Stimulated activated CD8-positive, alpha-beta memory T cell treated with anti-CD3 and anti-CD28 coated beads, Interleukin-15, amount 100 ng/mL, for 1 hour (primary cell): ENCODE measurements at places on chromosomes 13 and 19.

DNA sequence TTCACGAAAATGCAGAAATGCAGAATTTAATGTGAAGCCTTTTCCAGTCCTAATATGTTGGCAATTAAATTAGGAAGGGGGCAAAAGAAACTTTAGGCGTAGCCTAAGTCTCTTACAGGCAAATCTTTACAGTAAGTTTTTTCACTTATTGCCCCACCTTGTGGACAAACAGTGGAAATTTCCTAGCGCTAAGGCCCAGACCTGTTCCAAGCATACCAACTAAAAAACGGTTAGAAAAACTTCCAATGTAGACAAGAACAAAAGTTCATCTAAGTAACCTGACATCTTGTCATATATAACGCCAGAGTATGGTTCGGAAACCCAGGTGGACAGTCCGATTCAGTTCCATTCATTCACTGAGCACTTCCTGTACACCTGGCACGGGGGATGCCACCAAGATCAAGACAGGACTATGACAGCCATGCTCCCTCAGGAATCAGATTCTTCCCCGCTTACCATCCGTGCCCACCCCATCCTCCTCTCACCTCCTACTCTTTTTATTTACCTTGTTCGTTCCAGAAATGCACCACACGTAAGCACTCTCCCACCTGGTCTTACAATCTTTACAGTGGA lies 4.9 kb downstream of the ZAR1L start:
- no peak for DNase-seq

- no peak for DNase-seq
These were observed at the start of gene ATP12A for GRCh38 chr13:24680258-24680920. TSS of gene ATP12A (plus strand) at chr13:24680408. CDS start at chr13:24680744, 336 bp downstream.

DNA sequence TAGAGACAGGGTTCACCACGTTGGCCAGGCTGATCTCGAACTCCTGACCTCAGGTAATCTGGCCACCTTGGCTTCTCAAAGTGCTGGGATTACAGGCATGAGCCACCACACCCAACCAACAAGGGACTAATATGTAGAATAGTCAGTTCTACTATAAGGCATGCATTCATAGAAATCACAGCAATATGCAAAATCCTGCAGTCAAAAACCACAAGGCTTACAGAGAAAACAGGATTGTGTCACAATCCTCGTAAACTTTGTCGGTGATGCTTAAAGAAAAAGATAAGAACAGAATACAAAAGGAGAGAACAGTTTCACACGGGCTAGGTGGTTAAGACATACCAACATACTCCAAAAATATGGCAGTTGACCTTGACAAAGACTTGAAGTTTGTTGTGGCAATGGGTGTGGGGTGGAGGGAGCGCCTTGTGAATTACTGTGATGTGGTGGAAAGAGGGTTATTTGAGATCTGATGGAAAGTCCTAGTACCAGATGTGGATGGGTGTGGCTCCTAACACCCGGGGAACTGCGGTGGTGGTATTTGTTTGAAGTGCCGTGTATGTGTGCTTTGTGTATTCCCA lies 12.4 kb downstream of the NOSIP start:
- no peak for DNase-seq

DNA sequence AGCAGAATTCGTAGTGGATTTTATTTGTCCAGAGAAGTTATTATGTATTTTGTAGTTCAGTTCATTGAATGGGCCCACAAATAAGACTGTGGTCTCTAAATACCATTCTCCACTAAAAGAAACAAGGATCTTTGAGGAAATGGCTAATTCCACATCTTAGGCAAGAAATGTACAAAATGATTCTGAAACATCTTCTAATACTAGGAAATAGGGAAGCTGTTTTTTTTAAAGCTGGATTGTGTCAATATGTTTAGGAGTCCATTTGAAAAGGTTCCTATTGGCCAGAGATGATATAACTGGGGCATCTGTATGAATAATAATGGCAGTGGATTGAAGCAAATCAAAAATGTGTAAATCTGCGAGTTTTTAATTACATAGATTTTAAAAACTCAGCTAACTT lies 88.5 kb upstream of the SIAH3 start:
- no peak for DNase-seq

DNA sequence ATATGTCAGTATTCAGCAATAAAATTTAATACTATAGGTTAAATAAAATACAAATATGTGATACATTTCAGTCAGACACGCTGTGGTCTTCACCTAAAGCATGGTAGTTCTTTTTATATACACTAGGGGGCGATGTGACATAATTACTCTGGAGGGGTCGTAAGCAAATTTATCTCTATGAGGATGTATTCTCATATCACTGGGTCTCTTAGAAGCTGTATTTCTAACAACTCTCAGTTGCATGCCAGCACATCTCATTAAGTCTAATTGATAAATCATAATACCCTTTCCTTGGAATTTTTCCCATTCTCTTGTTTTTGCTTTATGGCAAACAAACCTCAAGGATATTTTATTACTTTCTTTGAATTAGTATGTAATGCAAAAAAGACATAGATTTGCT lies 3.9 kb upstream of the PCDH17 start:
- DNase-seq, result no peak

DNA sequence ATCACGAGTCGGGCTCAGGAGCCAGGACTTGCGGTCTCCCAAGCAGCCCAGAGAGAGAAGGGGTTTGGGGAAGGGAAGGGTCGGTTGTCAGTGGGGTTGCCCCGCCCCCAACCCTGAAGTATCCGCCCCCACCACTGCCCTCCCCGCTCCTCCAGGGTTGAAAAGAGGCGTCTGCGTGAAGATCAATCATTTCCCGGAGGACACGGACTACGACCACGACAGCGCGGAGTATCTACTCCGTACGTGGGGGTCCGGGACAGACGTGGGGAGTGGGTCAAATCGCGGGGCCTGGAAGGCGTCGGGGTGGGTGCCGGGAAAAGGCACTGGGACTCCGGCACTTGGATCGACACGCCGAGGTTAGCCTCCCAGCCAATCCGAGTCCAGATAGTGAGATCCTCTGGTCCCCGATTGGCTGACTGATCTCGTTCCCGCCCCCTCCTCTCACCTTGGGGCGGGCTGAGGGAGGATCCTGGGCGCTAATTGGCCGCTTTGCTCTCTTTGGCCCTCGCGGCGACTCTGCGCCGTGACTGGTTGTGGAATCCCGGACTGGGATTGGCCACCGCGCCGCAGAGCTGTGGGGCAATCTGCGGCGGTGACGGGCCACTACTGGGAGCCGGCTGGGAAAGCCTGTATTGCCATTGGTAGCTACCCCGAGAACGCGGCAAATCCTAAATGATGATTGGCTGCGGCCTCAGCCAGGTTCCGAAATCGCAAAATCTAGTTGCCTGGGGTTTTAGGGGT lies 13.3 kb upstream of the CACNG6 start:
- no peak for DNase-seq

DNA sequence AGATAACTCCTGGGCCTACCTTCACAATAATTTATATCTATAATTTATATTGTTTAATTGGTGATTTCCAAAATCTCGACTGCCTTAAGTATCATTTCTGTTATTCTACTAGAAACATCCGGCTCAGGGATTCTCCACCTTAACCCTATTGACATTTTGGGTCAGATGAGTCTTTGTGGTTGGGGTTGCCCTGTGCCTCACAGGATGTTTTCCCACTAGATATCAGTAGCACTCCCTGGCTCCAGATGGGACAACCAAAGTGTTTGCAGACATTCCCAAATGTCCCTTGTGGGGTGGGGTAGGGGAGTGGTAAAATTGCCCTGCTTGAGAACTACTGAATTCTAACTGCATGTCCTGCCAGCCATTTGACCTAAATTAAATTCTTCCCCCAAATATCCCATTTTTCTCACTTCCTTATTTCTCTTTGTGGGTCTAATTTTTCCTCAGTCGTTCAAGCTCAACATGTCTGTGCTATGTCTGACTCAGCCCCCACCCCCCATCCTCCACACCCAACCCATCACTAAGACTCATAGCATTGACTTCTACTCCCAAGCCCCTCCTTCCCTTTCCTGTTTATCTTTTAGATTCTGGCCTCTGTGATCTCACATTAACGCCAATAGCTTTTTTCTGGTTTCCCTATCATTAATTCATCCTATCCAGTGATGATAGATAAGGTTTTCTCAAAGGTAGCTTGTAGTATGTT lies 545.1 kb downstream of the EFNB2 start:
- no peak for DNase-seq

DNA sequence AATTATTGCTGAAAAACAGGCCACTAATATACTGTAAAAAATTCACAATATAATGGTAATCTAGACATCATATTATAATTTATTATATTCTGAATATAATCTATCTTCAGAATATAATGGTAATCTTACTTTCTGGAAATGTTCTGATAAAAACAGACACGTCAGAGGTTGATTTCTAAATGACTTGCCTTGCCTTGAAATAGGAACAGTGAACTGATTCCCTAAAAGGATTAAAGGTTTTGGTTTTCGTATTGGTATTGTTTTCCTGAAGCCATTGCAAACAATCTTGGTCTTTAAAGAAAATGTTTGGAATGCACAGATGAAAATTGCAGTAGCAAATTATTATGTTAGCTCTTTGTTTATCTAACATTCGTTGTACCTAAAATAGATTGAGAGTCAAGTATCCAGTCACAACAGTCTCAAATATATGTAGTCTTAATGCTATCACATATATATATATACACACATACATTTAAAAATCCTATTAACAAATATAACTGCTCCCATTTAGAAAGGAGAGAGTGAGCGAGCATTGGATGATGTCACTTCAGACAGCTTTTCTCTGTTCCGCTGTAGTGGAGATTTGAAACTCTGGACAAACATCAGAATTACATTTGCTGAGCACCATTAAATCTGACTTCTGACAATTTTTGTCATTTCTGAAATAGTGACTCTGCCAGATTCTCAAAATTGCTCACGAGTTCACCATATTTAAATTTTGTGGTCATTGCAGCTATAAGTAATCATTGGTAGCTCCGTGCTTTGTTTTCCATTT lies 1.7 kb downstream of the ITM2B start:
- DNase-seq, result no peak

- no peak for DNase-seq
These were observed 73.8 kb downstream of the GADD45B start for GRCh38 chr19:2549701-2550191.

DNA sequence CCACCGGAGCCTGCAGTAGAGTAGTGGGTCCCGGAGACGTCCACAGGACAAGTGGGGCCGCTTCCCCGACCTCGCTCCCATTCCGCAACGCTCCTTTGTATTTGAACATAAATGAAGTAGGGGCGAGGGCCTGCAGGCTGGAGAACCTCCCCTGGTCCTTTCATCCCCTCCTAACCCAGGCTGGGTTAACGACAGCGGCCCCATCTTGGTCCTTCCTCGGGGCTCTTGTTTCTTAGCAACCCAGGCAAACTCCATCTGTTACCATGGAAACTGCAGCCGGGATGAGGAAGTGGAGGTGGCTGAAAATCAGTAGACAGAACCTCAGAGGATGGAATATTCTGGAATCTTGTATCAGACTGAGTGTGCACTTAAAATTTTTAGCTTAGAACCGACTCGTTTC lies 132.6 kb upstream of the USP29 start:
- DNase-seq, result no peak

DNA sequence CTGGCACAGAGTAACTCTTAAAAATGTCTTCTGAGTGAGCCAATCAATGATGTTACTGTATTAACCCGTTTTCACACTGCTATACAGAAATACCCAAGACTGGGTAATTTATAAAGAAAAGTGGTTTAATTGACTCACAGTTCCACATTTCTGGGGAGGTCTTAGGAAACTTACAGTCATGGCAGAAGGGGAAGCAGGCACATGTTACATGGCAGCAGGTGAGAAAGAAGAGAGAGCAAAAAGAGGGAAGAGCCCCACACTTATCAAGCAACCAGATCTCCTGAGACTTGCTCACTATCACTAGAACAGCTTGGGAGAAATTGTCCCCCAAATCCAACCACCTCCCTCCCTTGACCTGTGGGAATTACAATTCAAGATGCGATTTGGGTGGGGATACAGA lies 97.6 kb upstream of the MIR17HG start:
- no peak for DNase-seq

- DNase-seq, result no peak
These were observed 83.4 kb downstream of the GPC6 start for GRCh38 chr13:93309886-93310523.

DNA sequence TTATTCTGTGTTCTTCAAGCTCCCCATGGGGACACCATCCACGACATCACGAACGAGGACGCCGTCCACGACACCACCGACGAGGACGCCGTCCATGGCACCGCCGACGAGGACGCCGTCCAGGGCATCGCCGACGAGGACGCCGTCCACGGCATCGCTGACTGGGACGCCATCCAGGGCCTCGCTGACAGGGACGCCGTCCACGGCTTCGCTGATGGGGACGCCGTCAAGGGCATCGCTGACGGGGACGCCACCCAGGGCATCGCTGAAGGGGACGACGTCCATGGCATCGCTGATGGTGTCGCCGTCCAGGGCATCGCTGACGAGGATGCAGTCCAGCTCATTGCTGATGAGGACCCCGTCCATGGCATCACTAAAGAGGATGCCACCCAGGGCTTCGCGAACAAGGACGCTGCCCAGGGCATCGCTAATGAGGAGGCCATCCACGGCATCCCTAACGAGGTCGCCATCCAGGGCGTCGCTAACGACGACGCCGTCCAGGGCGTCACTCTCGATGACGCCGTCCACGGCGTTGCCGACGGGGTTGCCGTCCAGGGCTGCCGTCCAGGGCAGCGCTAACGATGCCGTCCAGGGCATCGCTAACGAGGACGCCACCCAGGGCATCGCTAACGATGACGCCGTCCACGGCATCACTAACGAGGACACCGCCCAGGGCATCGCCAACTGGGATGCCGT lies 949.2 kb downstream of the TUBA3C start:
- DNase-seq, result no peak

DNA sequence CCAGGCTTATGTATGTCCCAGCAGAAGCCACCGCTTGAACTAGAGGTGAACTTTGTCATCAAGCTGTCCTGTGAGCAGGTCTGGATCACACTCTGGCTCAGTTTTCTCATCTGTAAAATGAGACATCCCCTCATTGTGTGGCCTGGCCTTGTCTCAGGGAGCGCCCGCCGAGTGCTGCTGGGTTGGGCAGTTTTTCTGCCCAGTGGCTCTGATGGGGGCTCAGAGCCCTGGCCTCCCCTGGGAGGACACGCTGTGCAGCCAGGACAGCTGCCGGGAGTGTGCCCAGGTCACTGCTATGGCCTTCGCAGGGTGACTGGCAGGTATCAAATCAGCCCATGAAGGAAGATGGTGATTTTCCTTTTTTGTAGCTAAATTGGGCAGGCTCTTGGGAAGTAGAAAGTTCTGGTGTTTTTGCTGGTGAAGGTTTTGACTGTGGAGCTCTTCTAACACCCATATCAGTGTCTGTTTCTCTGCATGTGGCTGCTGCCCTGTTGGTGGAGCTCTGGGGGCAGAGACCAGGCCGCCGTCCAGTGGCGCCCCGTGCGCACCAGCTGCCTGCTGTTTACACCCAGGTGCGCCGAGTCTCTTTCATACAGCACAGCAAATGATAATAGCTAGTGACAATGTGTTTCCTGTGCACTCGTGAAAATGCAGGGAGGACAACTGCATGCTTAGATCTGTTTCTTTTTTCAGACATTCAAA lies 40.8 kb downstream of the SLC7A9 start:
- no peak for DNase-seq

- DNase-seq, result no peak
These were observed 199.6 kb upstream of the IRS2 start for GRCh38 chr13:109985871-109986450.

- DNase-seq, result no peak
These were observed 44.8 kb downstream of the CCDC70 start for GRCh38 chr13:51906581-51906980.

- DNase-seq, result no peak
These were observed 126.1 kb upstream of the SOX1 start for GRCh38 chr13:111940892-111941291.
